Non-pigmented ciliary epithelial cell (primary cell): ENCODE measurements at places on chromosomes 2 and 18.
A peak's percentile ranks its signal among the peaks of the same experiment; 100 is the strongest.

DNA sequence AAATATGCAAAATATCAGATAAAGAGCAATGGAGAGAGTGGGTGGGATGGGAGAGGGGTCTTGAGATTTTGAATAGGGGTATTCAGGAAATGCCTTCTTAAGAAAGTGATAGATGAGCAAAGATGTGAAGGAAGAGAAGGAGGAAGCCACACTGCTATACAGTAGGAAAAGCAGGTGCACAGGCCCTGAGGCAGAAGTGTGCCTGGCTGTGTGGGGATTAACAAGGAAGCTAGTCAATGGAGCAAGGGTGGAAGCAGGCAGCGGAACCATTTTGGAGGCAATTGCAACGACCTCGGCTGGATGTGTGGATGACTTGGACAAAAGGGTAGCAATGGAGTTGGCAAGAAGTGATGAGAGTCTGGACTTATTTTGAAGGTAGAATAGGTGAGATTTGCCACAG lies 11.0 kb upstream of the CNGA3 start:
- DNase-seq, result no peak

GRCh38 chr2:143482771-143483170 lies 353.6 kb downstream of the ARHGAP15 start:
- no peak for DNase-seq

- DNase-seq, result peak; percentile 31
These were observed 91.6 kb downstream of the ZNF407 start for GRCh38 chr18:74689251-74689650.

DNA sequence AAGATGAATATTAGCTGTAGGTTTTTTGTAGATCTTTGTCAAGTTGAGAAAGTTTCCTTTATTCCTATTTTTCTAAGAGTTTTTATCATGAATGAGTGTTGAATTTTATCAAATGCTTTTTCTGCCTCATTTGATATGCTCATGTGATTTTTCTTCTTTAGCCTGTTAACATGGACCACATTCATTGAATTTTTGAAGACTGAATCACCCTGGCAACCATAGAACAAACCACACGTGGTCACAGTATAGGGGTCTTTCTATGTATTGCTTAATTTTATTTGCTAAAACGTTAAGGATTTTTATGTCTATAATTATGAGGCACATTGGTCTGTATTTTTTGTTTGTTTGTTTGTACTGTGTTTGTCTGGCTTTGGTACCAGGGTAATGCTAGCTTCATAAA lies 201.7 kb upstream of the CWC22 start:
- DNase-seq, result peak; percentile 32

- no peak for DNase-seq
These were observed 63.4 kb downstream of the OLA1 start for GRCh38 chr2:174184915-174185314.

GRCh38 chr2:236715077-236715476 lies 145.5 kb downstream of the ACKR3 start:
- no peak for DNase-seq

GRCh38 chr2:33212151-33212550 lies 264.3 kb upstream of the RASGRP3 start:
- DNase-seq, result peak; percentile 94

- DNase-seq, result no peak
These were observed 576 bp upstream of the FSHR start for GRCh38 chr2:49154891-49155290.

DNA sequence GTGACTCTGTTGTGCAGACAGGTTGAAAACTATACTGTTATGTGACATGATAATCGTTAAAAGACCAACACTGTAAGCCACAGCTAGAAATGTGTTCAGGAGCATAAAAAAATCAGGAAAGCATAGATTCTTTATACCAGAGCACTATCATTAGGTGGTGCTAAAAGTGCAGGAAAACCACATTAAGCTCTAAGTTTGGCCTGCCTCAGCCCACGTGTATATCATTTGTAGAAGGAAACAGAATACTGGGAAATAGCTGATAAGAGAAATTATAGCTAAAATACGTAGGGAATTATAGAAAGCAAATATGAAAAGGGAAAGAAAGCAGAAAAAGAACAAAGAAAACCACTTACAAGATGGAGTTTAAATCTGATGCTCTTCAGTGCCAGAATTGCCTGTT lies 26.5 kb upstream of the C2orf74 start:
- DNase-seq, result peak; percentile 30

DNA sequence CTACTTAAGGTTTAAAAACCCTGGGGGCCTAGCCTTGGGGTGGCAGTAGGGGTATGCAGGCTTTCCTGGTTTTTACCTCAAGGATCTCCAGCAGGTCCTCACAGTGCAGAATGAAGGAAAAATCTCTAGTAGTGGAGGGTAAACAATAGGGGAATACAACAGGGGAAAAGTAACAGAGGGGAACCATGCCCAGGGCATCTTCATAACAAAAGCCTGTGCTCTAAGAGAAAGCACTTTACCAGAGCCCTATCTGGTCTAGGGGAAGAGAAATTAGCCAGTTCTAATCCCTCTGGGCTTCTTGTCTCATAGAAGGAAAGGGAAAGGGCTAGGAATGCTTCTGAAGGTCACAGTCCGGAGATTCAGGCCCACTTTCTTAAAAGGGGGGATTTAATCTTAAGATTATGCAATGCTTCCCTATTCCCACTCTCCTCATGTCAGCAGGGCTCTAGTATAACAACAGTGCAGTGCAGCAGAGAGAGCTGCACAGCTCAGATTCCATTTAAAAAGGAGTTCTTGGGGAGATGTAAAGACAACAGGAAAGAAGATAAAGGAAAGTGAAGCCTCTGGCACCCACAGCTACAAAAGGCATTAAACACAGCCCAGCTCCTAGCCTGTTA lies 149.0 kb upstream of the CYP1B1 start:
- DNase-seq, result no peak

GRCh38 chr2:148742373-148742772 lies 97.8 kb downstream of the EPC2 start:
- DNase-seq, result no peak

GRCh38 chr2:151916632-151917031 lies 88.4 kb upstream of the ARL5A start:
- DNase-seq, result no peak

DNA sequence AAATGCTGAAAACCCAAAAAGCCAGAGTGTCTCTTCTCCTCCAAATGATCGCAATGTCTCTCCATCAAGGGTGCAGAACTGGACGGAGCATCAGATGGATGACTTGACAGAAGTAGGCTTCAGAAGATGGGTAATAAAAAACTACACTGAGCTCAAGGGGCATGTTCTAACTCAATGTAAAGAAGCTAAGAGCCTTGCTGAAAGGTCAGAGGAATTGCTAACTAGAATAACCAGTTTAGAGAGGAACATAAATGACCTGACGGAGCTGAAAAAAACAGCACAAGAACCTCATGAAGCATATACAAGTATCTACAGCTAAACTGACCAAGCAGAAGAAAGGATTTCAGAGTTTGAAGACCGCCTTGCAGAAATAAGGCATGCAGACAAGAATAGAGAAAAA lies 9.7 kb upstream of the POLE4 start:
- no peak for DNase-seq

- no peak for DNase-seq
These were observed 18.9 kb downstream of the NCAPH start for GRCh38 chr2:96354492-96354891.

DNA sequence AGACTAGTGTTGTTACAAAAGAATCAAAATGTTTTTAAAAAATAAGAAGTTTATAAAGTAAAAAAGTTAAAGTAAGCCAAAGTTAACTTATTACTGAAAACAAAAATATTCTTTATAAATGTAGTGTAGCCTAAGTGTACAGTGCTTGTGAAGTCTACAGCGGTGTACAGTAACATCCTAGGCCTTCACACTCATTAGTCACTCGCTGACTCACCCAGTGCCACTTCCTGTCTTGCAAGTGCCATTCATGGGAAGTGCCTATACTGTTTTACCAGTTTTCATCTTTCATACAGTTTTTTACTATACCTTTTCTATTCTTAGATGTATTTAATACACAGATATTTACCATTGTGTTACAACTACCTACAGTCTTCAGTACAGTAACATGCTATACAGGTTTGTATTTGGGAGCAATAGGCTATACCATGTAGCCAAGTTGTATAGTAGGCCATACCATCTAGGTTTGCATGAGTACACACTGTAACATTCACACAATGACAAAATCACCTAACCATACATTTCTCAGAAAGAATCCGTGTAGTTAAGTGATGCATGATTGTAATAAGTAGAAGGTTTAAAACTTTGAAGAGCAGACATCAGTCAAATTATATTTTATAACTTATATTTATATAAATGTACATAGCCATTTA lies 13.4 kb downstream of the SERPINB7 start:
- peak; percentile 83 for DNase-seq

GRCh38 chr18:25454730-25455129 lies 102.8 kb upstream of the ZNF521 start:
- DNase-seq, result no peak

DNA sequence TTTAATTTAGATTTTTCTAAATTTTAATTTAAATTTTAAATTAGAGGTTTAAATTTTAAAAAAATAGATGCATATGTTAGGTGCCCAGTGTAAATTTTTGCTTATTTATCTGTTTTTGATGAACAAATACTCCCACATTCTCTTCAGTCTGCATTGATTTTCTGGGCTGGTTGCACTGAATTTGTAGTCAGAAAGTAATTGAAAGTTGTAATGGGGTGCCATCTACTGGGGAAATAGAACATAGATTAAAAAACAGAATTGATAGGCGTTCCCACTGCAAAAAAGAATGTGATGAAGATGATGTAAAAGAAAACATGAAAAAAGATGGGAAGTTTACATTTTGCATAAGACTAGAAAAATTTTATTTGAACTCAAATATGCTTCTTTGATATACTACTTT lies 51.7 kb upstream of the CCDC85A start:
- peak; percentile 14 for DNase-seq
